ENCODE measurements at places on chromosomes 7 and 10. TPM values are rescaled to one million over a fixed set of nuclear protein-coding genes. Genes with fewer than 3 reads are reported as not detected.

NUTM2E gene
- total RNA-seq: under 0.01 TPM

DNA sequence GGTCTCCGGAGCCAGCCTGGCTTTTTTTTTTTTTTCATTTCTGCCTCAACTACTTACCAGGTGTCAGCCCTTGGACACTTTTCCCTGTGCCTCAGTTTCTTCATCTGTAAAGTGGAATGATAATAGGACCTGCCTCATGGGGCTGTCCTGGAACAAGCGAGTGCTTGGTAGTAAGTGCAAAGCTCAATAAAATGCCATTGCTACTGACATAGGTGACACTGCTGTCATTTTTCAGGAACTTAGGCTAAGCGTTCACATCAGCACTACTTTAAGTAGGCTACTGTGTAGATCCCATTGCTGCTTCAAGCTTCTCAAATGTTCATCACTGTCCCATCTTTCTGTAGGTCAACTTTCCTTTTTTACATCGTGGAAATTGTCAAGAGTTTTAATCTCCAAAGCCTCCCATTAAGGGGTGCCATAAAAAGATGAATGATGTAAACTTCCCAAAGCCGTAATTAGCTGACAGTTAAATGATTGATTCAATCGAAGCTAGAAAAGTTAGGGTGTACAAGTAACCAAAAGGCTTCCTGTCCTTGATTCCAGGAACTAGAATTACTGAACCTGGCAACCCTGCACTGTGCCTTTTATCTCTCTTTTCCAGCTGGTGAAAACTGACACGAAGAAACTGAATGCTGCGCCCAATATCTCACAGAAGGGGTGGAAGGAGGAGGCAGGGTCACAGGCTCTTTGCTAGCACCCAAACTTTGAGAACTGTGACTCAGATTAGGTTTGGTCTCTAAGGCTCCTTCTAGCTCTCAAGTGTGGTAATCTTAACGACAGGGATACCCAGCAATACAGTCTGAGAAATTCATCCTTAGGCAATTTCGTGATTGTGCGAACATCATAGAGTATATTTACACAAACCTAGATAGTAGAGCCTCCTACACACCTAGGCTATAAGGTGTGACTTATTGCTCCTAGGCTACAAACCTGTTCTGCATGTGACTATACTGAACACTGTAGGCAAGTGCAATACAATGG lies 861 bp upstream of the USP6NL start:
- DNase-seq: no peak

GRCh38 chr7:4470246-4470645 lies 211.8 kb upstream of the FOXK1 start:
- DNase-seq: no peak

GRCh38 chr10:113292086-113292485 lies 260.8 kb upstream of the HABP2 start:
- DNase-seq: no peak

GRCh38 chr10:127797339-127797738 lies 60.4 kb downstream of the FOXI2 start:
- no peak for DNase-seq

DNA sequence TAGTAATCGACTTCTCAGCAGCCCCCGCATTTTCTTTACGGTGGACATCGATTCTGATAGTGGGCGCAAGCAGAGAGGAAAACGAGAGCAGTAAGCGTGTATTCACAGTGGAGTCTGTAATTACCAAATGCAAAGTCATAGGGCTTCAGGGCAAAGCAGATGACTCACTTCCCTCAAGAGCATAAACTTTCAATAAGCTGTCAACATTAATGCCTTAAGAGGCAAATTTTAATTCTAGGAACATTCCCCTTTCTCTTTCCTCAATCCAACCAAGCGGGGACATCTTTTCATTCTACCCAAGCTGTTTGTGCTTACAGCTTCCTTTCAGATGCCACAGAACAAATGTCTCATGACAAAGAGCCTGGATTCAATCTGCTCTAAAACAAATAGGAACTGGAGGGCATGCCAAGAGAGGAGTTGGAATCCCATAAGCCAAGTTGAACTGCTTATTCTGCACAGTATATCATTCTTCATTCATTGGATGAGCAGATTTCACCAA lies 48.6 kb downstream of the MALSU1 start:
- DNase-seq: no peak

- DNase-seq: no peak
Observed at GRCh38 chr7:142796001-142796500, 25.3 kb downstream of the PRSS2 start.

DNA sequence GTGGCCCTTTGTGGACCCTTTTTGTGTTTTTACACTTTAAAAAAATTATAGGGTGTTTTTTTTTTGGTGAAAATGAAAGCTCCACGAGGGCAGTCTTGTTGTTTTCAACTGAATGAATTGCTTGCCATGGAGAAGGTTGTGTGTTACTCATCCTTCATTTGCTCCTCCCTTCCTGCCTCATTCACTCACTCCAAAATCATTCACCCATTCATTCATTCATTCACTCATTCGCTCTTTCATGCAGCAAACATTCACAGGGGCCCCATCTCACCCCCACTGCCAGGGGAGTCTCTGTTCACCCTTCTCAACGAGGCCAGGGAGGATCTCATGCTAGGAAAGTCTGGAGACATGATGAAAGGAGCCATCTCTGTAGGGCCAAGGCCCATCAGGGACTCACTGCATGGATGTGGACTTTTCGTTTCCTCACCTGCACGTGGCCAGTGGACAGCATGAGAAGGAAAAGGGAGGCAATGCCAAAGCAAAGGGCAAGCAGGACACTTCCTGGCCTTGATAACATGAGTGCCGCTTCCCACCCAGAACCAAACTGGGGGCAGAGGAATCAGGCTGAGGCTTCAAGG lies 62.8 kb upstream of the COL13A1 start:
- no peak for DNase-seq

- DNase-seq: no peak
Observed at GRCh38 chr7:69656890-69657289, 58.6 kb downstream of the AUTS2 start.

- no peak for DNase-seq
Observed at GRCh38 chr7:135525426-135525825, 15.5 kb upstream of the CNOT4 start.
